ENCODE measurements at places on chromosomes 3 and 15. TPM values are rescaled to one million over a fixed set of nuclear protein-coding genes. Genes with fewer than 3 reads are reported as not detected.

Gene PIGZ
- total RNA-seq: 2.2 TPM

Gene IGF1R
- total RNA-seq: 20.0 TPM

Gene TMF1
- total RNA-seq: 46.8 TPM

Gene CCDC51
- total RNA-seq: 15.9 TPM

Gene ZDHHC3
- total RNA-seq: 65.6 TPM

Gene ABHD2
- 65.0 TPM for total RNA-seq

Gene GPR176
- total RNA-seq: 0.20 TPM
